Motor neuron (in vitro differentiated cells): ENCODE measurements at places on chromosomes 12 and 14. TPM values are rescaled to one million over a fixed set of nuclear protein-coding genes. Genes with fewer than 3 reads are reported as not detected.
A peak's percentile ranks its signal among the peaks of the same experiment; 100 is the strongest.

DNA sequence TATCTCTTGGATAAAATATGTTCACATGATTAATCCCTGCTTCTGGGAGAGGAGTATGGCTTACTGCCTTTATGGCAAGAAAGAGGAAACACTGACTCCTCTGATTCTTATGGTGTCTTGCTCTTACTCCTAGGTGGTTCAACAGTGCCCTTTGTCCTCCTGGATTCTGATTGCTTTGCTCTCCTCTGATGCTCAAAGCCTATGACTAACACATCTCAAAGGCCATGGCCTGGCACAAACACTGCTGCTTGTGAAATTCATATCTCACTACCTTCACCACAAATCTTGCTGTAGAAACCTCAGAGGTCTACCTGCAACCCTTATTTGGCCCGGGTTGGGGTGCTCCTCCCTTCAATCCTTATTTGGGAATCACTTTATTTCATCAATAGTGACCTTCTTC, 217.2 kb downstream of the C12orf50 start:
- ATAC-seq: no peak

GRCh38 chr14:94366146-94366915, 22.1 kb downstream of the SERPINA1 start:
- ATAC-seq: no peak

DNA sequence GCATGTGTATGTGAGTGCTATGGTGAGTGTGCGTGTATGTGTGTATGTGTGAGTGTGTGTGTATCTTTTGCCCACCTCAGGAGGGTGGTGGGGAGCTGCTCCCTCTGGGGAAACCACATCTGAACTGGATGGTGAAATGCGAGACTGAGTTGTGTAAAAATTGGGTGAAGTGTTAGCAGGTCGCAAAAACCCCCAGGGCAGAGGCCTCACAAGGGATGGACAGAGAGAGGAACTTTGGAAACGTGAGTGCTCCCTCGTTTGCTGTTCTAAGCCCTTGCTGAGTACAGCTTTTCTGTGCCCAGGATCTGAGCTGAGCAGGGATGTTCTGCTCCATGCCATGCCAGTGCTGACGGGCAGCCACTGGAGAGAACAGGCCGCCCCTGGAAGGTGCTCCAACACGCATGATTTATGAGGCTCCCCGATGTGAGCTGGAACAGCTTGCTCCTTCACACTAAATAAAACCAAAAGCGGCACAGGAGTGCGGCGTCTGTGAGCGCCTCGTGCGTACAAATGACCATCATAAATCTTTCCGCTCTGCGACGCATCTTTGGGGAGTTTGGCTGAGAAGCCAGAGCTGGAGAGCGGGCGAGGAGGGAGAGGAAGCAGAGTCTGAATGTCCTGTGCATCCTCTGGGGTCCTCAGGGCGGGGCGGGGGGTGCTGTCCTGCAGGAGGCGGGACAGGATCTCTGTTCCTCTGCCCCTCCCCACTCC, 14.1 kb upstream of the GALNT9 start:
- ATAC-seq: no peak

Gene SRRM4
- 18.4 and 19.4 TPM in 2 replicates for total RNA-seq

GRCh38 chr12:9902539-9903228, 21.4 kb downstream of the KLRF2 start:
- ATAC-seq: no peak

DNA sequence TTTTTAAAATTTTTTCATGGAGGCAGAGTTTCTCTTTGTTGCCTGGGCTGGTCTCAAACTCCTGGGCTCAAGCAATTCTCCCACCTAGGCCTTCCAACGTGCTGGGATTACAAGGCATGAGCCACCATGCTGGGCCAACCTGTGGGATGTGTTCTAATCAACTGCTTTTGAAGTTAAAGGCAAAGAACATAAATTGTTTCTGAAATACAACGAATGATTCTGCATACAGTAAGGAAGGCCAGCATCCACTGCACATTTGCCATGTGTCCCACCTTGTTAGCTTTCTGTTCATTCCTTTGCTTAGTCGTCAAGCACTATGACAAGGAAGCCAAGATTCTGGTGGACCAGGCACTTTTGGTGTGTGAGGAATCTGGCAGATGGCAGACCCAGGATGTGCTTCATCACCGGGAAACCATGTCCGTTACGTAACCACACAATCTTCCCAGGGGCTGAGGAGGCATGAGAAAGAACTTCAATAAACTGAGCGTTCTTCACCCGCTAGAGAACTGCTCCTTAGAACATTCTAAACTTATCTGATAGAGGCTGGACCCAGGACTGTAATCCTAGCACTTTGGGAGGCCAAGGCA, 24.5 kb downstream of the MOK start:
- no peak for ATAC-seq

Gene RALGAPA1
- total RNA-seq: 51.3 and 53.4 TPM in 2 replicates

GRCh38 chr12:109961201-109961600, 35.0 kb downstream of the GIT2 start:
- ATAC-seq: no peak

DNA sequence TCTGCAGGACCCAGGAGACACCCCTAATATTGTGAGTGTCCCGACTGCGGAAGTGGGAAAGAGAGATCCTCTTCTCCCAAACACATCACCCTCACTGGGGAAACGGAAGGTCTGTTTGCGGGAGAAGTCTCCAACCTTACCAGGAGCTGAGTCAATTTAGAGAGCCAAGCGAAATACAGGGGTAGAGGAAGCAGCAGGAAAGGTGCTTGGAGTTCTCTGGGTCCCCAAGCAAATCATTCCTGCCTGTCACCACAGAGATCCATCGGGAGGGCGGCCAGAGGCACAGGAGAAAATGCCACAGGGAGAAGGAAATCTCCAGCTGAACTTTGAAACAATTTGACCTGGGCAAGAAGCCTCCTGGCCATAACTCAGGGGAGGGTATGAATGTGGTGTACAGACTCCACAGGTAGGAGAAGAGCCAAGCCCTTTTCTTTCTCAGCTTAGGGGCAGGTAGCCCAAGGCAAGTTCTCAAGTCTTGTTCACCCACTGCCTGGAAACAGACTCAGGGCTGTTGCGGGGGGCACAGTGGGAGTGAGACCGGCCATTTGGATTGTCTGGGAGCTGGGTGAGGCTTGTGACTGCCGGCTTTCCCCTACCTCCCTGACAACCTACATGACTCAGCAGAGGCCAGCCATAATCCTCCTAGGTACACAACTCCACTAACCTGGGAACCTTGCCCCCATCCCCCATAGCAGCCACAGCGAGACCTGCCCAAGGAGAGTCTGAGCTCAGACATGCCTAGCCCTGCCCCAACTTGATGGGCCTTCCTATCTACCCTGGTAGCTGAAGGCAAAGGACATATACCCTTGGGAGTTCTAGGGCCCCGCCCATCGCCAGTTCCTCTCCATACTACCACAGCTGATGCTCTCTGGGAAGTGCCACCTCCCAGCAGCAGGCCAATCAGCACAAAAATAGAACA, 211.9 kb upstream of the ARHGAP5 start:
- ATAC-seq: no peak

Gene P2RX2
- not detected in 2 replicates for total RNA-seq

GRCh38 chr14:31118892-31119291, 88.7 kb downstream of the HECTD1 start:
- ATAC-seq: peak; percentile 19

- peak; percentile 65 for ATAC-seq
Observed at GRCh38 chr14:91348845-91349465, 68.7 kb downstream of the CCDC88C start.

GRCh38 chr12:105330931-105331804, 677 bp downstream of the C12orf75 start:
- peak; percentile 63 for ATAC-seq

DNA sequence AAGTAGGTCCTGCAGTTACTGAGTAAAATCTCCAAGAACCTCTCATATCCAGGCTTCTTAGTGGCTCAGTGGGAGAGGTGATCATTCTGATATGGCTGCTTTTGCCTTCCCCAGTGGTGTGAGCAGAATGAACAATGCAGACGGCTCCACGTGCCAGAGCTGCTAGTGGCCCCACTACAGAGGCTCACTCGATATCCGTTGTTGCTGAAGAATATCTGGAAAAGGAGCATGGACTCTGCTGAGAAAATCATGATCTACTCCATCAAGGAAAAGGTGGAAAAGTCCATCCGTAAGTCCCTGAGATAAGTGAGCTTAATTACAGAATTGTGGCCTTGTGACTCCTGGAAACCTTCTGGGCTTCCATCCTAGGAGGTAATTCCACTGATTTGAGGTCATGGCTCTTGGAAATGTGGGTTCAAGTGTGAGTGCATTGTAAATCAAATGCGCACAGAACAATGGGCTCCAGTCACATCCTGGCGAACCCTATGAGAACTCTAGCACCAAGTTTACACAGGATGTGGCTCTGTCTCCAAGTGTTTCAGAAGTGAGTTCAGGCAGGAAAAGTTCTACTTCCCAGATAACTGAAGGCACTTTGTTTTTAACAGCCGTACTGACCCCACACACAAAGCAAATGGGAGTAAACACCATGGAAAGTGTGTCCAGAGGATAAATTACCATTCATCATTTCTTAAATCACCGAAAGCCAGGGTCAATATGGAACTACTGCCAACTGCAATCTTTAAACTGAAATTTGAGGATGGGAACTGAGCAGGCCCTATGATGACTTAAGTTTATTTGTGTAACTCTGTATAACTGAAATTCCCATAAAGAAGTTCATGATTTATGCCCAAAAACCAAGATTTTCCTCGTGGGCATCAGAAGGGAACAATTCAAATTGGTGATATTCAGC, 51.4 kb downstream of the PLEKHG7 start:
- no peak for ATAC-seq

- no peak for ATAC-seq
Observed at GRCh38 chr14:60643141-60643462, 6.2 kb downstream of the SIX1 start.

GRCh38 chr14:58082491-58083098, 69.4 kb downstream of the ARMH4 start:
- ATAC-seq: peak; percentile 90

- no peak for ATAC-seq
Observed at GRCh38 chr14:93137864-93138263, 22.1 kb upstream of the ITPK1 start.

GRCh38 chr12:4807813-4808212, 87.6 kb downstream of the GALNT8 start:
- ATAC-seq: no peak

Gene APOF
- total RNA-seq: 0.39 and 0.49 TPM in 2 replicates

GRCh38 chr12:65879878-65880277, 55.6 kb downstream of the HMGA2 start:
- no peak for ATAC-seq

GRCh38 chr12:12755923-12756322, 29.5 kb upstream of the APOLD1 start:
- no peak for ATAC-seq

- ATAC-seq: no peak
Observed at GRCh38 chr14:99707921-99708320, 23.8 kb downstream of the CYP46A1 start.

DNA sequence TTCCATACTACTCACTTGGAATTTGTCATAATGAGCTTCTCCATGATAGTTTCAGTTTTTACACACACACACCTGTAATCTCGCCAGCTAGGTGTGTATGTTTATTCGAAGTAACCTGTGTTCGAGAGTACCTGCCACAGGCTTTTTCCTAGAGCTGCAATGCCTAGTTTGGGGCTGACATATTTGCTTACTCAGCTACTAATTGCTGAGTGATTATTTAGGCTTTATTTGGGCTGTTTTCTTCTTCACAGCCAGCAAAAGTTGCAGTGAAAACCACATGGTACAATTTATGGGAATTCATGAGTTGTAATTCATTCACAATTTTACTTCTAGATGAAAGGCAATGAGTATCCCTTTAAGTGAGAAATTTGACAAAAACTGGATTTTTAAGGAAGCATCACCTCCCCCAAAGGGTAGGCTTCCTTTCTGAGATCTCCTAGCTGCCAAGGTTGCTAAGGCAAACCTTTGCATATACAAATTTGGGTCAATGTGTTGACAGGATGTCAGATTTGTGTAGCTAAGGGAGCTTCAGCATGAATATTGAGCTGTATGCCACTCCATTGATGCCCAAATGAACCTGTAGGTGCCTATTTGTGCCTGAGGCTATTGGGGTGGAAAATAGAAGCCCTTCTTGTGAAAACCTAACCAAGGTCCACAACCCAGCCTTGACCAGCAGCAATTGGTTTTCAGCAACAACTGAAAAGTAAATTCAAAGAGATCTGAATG, 108.7 kb upstream of the OTX2 start:
- ATAC-seq: no peak

DNA sequence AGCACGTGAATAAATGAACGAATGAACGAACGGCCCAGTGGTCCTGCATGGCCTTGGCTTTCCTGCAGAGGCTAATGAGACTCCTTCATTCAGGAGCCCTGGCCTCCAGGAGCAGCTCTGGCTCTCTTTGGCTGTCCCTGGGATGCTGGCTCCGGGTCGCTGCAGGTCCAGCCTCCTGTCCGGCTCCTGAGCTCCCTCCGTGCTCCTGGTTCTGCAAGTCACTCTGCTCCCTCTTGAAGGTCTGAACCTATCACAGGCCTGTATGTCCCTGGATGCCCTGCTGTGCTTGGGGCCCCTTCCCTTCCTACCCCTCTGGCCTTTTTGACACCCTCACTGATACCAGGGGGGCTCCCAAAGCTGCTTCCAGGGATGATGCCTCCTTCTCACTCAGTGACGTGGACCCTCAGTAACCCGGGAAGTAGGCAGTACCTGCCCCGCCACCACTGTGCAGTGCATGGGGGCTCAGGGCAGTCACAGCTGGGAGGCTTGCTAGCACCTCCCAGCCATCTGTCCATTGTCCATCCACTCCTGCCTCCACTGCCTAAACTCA, 133.7 kb upstream of the C14orf180 start:
- ATAC-seq: no peak

- ATAC-seq: no peak
Observed at GRCh38 chr12:56193025-56193578, 3.8 kb upstream of the SMARCC2 start.

DNA sequence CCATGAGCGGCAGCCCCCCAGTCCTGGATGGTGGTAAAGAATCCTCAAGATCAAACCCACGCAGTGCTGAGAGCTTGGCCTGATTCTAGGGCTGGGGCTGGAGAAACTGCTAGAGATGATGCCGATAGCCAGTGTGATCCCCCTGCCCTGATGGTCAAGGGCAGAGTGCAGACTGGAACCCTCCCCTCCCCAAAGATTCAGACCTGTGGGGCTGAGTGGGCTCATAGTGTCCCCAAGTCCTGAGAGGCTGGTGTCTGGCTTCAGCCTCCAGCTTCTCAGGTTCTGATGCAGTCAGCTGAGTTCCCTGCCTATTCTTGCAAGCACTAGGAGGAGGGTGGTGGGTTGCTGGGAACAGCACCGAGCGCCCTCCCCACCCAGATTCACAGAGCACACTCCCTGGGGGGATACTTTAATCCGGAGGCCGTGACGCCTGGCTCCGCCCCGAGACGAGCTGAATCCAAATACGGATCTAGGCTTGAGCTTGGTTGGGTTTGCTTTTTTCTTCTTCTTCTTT, 11.9 kb downstream of the RHOF start:
- peak; percentile 51 for ATAC-seq

Gene TAMALIN
- total RNA-seq: 6.2 and 6.7 TPM in 2 replicates

GRCh38 chr12:113230315-113231234, 9.3 kb downstream of the TPCN1 start:
- no peak for ATAC-seq

Gene NYNRIN
- total RNA-seq: 33.8 and 37.6 TPM in 2 replicates

DNA sequence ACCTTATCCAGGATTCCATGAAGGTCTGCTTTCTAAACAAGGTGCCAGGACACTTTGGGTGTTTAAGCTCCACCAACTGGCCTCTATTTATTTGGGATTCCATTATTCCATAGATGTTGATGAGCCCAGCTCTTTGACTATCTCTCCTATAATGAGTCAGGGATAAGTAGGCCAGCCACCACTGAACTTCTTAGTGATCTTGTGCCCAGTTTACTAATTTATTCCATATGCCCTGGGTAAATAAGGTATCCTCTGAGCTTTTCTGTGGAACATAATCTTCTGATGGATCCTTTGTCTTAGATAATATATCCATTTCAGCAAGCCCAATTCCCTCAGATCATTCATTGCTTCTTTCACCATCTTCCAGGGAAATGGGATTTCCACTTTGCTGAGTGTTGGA, 535.0 kb downstream of the FOXG1 start:
- no peak for ATAC-seq
